Stimulated activated CD8-positive, alpha-beta memory T cell treated with anti-CD3 and anti-CD28 coated beads, Interleukin-7, amount 100 ng/mL, for 24 hours (primary cell): ENCODE measurements at places on chromosomes 7 and 10.
A peak's percentile ranks its signal among the peaks of the same experiment; 100 is the strongest.

- no peak for DNase-seq
These were observed 35.9 kb downstream of the TNRC18 start for GRCh38 chr7:5387711-5388245.

DNA sequence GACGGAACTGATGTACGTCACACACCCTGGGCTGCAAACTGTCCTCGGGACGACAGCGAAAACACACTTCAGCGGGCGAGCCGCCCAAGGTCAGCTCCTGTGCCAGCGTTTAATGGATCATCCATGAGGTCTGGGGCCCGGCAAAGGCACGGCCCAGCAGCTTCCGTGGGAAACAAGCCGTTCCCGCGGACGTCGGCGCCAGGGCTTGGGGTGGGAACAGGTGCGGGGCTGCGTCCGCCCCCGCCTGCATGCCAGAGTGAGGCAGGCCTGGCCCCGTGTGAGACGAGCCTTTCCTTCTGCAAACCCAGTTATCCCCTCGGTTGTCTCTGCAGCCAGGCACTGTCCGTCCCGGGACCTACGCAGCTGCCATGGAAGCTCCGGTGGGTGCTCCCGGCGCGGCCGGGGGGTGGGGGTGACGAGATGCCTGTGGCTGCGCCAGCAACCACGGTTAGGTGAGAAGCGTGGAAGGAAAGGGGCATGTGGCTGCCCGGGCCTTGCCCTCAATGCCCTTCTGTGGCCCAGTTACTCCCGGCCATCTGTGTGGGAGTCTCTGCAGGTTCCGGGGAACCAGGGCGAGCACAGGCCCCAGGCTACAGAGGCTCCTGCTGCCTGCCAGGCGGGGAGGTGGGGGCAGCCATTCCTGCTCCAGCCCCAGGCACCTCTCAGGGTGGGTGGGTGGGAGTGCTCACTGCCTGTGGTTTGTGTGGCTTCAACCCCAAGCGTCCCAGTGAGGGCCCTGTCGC, 42.2 kb upstream of the PDGFA start:
- DNase-seq = no peak

DNA sequence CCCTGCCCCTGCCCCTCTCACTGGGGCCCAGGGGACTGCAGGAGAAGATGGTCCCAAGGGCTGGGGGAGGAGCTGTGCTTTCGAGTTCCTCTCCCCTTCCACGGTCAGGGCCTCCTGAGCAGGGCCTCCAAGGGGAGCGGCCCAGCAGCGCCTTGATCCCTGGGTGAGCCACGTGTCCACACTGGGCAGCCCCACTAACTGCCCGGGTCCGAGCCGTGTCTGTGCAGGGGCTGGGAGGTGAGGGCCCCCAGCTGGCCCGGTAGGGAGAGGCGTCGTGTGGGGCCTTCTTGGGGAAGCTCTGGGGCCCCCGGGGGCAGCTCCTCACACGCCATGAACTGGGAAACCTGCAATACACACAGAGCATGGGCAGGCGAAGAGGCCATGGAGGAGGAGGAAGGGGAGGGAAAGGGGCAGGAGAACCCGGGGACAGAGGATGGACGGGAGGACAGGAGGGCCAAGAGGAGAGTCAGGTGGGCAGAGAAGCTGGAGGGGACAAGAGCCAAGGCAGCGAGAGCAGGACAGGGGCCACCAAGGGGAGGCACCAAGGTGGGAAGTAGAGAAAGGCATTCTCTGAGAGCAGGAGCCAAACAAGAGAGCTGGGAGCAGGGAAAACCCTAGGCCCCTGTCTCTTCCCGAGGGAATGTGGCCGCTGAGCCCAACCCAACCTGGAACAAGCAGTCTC, 32.8 kb downstream of the KCNH2 start:
- no peak for DNase-seq

DNA sequence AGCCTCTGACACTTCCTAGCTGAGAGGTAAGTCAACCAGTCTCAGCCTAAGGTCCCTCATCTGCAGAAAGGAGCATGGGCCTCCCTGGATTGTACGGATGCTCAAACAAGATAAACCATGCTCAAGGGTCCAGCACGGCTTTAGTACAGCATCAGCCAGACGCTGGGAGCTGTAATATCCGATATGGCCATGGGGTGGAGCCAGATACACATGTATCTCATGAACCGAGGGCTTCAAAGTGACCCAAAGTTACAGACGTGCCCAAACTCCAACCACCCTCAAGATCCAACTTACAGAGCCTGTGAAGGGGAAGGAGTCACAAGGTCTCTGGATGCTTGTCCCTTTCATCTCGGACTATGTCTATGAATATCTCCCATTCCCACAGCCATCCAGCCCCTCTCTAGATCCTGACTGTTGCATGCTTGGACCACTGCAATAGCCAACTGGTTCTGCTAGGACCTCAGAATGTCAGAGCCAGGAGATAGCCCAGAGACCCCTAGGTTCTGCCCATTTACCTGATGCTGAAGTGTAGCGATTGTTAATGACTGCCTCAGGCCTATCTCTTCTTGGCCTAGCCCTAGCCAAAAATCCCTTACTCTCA, 142.4 kb downstream of the SH3PXD2A start:
- DNase-seq = peak; percentile 85

DNA sequence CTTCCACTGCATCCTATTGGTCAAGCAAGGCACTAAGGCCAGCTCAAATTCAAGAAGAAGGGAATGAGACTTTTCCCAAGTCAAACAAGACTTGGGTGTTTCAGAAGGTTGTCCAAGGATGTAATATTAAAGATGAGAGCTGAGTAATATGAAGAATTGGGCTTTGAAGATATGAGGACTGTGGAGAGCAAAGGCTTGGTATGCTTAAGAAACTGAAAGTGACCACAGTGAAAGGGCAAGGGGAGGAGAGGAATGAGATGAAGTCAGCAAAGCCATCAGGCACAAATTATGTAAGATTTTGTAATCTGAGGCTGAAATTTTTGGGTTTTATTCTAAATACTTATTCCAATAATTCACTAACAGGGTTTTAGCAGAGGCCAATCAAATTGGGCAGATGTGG, 38.6 kb upstream of the NPY start:
- no peak for DNase-seq

GRCh38 chr7:5708271-5708670, 73.2 kb downstream of the RNF216 start:
- DNase-seq = no peak

DNA sequence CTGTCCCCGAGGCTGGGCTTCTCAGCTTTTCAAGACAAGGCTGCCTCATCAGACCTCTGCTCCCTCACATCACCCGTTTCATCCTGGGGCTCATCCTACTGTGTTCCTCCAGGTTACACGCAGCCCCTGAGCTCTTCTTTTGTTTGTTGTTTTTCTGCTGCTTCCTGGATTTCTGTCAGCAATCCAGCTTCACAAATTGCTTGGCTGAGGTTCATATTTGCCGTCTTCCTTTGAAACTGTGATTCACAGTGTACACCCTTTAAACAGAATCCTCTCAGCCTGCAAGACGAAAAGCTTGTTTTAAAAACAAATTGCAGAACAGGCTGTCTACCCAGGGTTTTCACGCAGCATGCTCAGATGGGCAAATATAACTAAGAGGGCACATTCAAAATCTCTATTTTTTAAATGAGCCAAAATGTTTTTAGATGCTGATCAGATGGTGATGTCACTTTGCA, 39.1 kb upstream of the PARD3 start:
- no peak for DNase-seq

- no peak for DNase-seq
These were observed 137.9 kb downstream of the ANLN start for GRCh38 chr7:36527549-36527913.

- no peak for DNase-seq
These were observed 53.5 kb downstream of the TRIL start for GRCh38 chr7:28904578-28905048.

- DNase-seq = no peak
These were observed 179.5 kb upstream of the IMMP2L start for GRCh38 chr7:111741811-111742240.

- no peak for DNase-seq
These were observed 92.1 kb upstream of the RSU1 start for GRCh38 chr10:16909271-16909767.

- no peak for DNase-seq
These were observed 393.1 kb downstream of the TNS3 start for GRCh38 chr7:47188653-47189315.

GRCh38 chr10:3425261-3425660, 252.7 kb upstream of the PITRM1 start:
- no peak for DNase-seq
